ENCODE measurements at places on chromosomes 12 and 14. TPM values are rescaled to one million over a fixed set of nuclear protein-coding genes. Genes with fewer than 3 reads are reported as not detected.

The OTX2 gene
- not detected for total RNA-seq

The LRIG3 gene
- total RNA-seq = 0.08 TPM

The SLC10A1 gene
- not detected for total RNA-seq

The EPYC gene
- not detected for total RNA-seq

The FLRT2 gene
- total RNA-seq = not detected

The TRPV4 gene
- not detected for total RNA-seq

The SMIM41 gene
- not detected for total RNA-seq

The OLR1 gene
- not detected for total RNA-seq

The GDF3 gene
- total RNA-seq = not detected

The CCND2 gene
- total RNA-seq = 401 TPM

The SYNE3 gene
- total RNA-seq = 86.2 TPM

The NYNRIN gene
- 0.18 TPM for total RNA-seq

The DDHD1 gene
- 53.6 TPM for total RNA-seq

The ANO4 gene
- not detected for total RNA-seq

The PLEK2 gene
- 0.43 TPM for total RNA-seq

The INSM2 gene
- total RNA-seq = not detected

The MYH6 gene
- total RNA-seq = 0.10 TPM

The NABP2 gene
- total RNA-seq = 52.3 TPM

The DNAH10 gene
- 0.13 TPM for total RNA-seq

The TAS2R30 gene
- 1.6 TPM for total RNA-seq

The RERGL gene
- total RNA-seq = not detected

The GNPNAT1 gene
- total RNA-seq = 13.2 TPM

The SMCO2 gene
- total RNA-seq = 0.38 TPM

The CATSPERB gene
- 2.5 TPM for total RNA-seq

The UBE3B gene
- 35.2 TPM for total RNA-seq

The GNPTAB gene
- 55.0 TPM for total RNA-seq

The GPR84 gene
- 0.25 TPM for total RNA-seq

The ENO2 gene
- 206 TPM for total RNA-seq

The CNIH1 gene
- total RNA-seq = 66.2 TPM

The HOXC13 gene
- not detected for total RNA-seq

The OR4Q3 gene
- total RNA-seq = not detected

The USP15 gene
- 134 TPM for total RNA-seq

The SIX6 gene
- not detected for total RNA-seq

The TAS2R9 gene
- not detected for total RNA-seq

The PNP gene
- total RNA-seq = 210 TPM

The TPH2 gene
- total RNA-seq = not detected

All from activated CD4-positive, alpha-beta memory T cell treated with anti-CD3 and anti-CD28 coated beads, Interleukin-2, amount 10 ng/mL, durations not matched to agents 7 days and 5 days (primary cell).